ENCODE measurements at places on chromosomes 5 and 9.

GRCh38 chr9:113526231-113526746, 62.8 kb downstream of the RGS3 start:
- DNase-seq, result no peak

DNA sequence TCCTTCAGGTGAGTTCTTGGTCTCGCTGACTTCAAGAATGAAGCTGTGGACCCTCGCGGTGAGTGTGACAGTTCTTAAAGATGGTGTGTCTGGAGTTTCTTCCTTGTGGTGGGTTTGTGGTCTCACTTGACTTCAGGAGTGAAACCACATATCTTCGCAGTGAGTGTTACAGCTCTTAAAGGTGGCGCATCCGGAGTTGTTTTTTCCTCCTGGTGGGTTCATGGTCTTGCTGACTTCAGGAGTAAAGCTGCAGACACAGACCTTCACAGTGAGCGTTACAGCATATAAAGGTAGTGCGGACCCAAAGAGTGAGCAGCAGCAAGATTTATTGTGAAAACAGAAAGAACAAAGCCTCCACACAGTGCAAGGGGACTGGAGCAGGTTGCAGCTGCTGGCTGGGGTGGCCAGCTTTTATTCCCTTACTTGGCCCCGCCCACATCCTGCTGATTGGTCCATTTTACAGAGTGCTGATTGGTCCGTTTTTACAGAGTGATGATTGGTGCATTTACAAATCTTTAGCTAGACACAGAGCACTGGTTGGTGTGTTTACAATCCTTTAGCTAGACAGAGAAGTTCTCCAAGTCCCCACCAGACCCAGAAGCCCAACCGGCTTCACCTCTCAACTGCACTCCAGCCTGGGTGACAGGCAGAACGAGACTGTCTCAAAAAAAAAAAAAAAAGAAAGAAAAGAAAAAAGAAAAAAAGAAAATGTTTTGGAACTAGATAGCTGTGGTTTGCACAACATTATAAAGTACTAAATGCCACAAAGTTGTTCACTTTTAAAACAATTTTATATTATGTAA, 9.1 kb upstream of the ERMP1 start:
- peak; percentile 25 for DNase-seq

DNA sequence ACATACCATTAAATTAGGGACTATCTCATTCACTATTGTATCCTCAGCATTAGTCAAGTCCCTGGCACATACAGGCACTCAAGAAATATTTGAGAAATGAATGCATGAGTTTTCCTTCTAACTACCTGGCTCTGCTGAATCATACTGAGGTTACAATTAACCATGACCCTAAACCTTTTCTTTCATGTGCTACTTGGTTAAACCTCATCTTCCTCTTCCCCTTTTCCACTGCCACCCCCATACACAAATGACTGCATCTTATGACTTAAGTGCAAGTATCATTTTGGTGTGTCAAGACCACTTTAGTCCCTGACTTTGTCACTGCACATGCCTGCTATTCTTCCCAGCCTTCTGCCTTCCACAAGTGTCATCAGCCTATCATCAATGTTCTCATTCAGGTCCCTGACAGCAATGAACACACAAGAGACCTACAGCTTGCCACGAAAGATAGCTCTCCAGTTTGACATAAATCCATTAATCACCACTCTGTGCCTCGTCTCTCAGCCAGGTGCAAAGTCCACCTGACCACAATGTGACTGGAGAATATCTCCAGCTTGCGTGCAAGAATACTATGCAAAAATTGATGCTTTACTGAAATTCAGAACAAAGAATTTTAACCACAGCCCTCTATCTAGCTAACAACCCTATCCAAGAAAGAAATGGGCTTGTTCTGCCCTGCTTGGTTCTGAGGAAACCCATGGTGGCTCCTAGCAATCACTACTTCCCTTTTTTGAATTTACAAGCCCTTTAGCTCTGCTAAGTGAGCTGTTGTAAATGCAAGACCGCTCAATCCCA, 74.5 kb downstream of the MAPKAP1 start:
- DNase-seq, result no peak

- no peak for DNase-seq
Measured at GRCh38 chr9:79857188-79857587, 285.4 kb downstream of the TLE4 start.

DNA sequence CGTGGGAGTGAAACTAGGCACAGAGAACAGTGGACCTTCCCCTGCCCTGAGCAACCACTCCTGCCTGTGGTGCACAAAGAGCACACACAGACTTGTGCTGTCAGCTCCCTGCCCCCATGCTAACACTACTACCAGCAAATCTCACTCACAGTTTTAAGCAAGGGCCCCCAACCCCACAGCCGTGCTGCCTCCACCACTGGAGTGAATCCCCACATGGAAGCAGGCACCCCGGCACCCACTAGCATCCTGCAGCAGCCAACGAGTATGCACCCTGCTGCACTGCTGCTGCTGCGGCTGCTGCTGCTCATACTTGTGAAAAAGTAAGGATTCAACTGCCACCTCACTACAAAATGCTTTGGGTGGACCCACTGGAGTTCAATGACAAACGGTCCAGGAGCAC, 435.5 kb downstream of the SLCO4C1 start:
- no peak for DNase-seq

DNA sequence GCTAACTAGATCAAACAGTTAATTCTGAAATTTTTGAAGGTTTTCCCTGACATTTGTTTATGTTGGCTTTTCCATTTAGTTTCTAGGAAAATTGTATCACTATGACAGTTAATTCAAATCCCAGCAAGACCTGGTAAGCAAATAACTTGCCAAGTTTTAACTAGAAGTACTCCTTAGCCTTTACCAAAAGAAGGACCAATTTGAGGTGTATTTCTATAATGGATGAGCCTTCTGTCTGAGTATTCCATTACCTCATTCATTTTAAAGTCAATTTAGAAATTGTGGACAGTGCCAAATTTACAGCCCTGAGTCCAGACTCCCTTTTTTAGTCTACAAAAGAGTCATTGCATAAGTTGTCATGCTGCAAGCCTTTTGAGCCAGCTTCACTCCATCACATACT, 687.6 kb downstream of the CETN3 start:
- no peak for DNase-seq

GRCh38 chr5:35819668-35820067, 37.0 kb upstream of the IL7R start:
- no peak for DNase-seq

DNA sequence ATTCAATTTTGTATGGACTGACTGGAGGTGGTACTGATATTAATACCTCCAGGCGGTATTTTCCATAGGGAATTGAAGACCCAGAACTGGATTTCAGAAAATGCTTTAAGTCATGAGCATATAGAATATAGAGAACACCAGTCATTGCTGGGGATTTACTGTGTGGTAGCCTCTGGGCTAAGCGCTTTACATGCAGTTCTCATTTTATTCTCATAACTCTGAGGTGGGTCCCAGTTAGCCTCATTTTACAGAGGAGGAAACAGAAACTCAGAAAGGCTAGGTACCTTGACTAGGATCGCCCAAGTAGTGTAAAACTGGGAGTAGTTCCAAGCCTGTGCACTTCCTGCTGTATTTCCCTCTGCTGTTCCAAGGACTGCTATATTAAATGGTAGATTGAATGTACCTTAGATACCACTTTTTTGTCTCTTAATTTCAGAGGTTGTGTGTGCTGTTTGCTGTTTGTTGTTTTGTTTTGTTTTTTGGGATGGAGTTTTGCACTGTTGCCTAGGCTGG, 13.8 kb downstream of the SLC44A1 start:
- DNase-seq, result no peak

GRCh38 chr9:89701221-89701798, 96.5 kb downstream of the GADD45G start:
- peak; percentile 35 for DNase-seq

DNA sequence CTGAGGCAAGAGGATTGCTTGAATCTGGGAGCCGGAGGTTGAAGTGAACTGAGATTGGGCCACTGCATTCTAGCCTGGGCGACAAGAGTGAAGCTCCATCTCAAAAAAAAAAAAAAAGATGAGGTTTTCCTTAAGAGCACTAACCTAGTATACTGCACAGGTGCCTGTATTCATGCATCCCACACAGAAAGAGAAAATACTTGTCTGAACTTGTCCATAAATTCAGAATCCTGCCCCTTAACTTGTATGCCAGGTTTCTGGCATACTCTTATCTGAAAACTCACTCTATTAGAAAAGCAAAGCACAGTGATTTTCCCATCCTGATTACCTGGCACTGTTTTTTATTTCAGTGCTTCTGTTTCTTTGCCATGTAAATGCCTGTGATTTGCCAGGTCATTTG, 125.3 kb upstream of the CDKN2B start:
- no peak for DNase-seq

DNA sequence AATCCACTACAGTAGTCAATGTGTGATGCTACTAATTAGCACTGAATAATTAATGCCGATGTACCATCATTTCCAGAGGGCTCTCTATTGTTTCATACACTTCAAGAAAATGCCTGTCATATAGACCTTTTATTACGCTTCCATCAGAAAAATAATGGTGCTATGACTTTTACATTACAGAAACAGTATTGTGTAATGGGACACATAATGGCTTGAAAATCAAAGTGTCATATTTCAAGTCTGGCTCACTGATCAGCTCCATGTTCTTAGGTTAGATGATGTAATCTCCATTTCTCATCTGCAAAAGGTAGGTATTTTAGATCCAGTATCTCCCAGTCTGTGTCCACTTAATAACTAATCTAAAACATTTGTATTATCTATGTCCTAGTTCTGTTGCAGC, 990.6 kb upstream of the TYRP1 start:
- DNase-seq, result no peak

DNA sequence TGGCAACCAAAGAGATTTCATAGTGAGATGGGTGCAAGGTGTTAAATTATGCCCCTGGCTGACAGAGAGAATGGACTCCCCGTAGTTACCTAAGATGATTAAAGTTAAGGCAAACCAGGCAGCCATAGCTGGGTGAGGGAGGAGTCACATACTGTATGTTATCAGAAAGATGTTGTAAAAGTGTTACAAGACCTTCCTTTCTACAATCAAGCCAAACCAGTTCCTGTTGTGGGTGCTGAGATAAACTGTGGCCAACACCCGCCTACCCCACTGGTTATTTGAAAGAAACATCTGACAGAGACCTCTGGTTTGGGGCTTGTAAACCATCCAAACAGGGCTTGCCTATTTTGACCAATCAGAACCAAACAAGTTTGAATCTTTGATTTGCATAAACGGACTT, 684.7 kb upstream of the NUDT12 start:
- DNase-seq, result no peak

DNA sequence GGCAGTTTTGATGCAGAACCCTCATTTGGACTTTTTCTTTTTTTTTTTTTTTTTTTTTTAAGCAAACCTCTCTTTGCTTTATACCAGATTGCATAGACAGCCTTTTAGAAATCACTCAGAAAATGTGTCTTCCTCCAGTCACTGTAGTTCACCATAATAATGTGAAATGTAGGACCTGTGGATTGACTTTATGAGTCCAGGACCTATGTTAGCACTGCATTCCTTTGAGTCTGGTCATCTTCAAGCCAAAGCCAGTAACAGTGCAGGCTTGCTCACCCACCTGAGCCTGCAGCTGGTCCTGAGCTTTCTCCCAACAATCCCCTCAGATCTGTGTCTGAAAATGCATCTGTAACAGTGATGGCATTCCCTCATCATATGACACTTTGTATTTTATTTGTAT, 110.7 kb upstream of the NFIL3 start:
- no peak for DNase-seq

DNA sequence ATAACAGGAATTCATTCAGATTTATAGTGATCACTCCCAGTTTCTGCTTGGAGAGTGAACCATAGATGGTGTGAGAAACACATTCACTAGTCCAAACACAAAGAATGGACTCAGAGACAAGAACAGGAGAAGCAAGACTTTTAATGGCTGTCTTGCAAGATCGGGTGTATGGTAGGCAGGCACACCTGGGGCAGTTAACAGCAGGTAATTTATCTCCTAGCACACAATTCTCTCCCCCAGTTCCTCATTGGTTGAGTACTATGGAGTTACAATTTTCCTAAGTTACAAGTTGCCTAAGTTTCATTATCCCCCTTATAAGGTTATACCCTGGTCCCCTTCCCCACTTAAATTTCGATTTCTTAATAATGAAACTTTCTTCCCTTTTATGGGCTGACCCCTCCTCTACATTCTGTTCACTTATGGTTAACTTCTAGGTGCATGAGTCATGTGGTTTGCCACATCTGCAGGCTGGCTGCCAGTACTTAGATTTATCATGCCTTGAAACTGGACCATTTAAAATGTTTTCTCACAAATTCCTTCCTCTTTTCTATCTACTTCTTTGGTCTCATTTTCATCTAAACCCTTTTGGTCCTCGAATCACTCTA, 623.3 kb downstream of the HINT1 start:
- DNase-seq, result no peak

GRCh38 chr5:7533941-7534340, 138.0 kb downstream of the ADCY2 start:
- DNase-seq, result no peak

- DNase-seq, result no peak
Measured at GRCh38 chr5:136458481-136458880, 93.1 kb upstream of the TRPC7 start.

GRCh38 chr5:28408186-28408585, 1369.8 kb upstream of the CDH9 start:
- no peak for DNase-seq

- no peak for DNase-seq
Measured at GRCh38 chr5:135671966-135672365, 93.2 kb upstream of the CXCL14 start.

DNA sequence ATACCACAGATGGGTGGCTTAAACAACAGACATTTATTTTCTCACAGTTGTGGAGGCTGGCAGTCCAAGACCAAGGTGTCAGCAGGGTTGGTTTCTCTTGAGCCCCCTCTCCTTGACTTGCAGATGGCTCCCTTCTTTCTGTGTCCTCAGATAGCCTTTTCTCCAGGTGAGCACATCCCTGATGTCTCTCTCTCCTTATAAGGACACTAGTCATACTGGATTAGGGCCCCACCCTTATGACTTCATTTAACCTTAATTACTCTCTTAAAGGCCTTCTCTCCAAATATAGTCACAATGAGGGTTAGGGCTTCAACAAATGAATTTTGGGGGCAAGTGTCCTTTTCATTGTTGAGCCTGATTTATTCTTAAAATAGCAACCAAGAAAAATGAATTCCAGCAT, 14.7 kb downstream of the PTGER4 start:
- DNase-seq, result no peak

DNA sequence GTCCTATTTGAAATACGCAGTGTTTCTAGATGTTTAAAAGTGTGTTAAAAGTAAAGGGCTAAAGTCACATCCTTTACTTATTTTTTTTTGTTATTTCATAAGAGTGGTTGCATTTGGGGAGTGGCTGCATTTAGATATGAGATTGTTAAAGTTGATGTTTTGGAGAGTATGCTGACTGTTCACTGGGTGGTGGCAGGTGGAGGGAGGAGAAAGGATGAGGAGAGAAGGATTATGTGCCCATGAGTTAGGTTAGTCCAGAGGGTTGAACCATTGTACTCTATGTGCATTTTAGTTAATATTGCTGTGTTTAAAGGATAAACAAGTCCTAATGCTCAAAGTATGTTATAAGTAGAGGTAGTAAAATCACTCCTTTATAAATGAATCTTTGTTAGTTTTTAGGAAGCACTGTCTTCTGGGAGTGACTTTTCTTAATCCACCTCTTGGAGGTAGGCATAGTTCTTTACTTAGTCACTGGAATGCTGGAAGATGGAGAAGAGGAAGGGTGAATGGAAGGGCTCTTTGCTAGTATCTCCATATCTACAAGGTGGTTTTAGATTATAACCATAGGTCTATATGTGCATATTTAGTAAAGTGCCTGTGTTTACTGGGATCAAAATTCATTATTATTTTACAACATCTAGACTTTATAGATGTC, 332.3 kb downstream of the NPR3 start:
- no peak for DNase-seq

GRCh38 chr5:9722601-9723180, 92.5 kb upstream of the TAS2R1 start:
- no peak for DNase-seq

- peak; percentile 22 for DNase-seq
Measured at GRCh38 chr5:80959768-80960442, at the start of gene RASGRF2. RASGRF2 (plus strand) TSS chr5:80960363; CDS start chr5:80960739, 376 bp downstream.

Data from effector CD4-positive, alpha-beta T cell (primary cell).